ENCODE measurements at places on chromosomes 4 and X.
A peak's percentile ranks its signal among the peaks of the same experiment; 100 is the strongest.

- no peak for DNase-seq
These were observed 326.7 kb downstream of the GUCY2F start for GRCh38 chrX:109155161-109155560.

- no peak for DNase-seq
These were observed 17.9 kb downstream of the SMIM14 start for GRCh38 chr4:39620551-39621313.

DNA sequence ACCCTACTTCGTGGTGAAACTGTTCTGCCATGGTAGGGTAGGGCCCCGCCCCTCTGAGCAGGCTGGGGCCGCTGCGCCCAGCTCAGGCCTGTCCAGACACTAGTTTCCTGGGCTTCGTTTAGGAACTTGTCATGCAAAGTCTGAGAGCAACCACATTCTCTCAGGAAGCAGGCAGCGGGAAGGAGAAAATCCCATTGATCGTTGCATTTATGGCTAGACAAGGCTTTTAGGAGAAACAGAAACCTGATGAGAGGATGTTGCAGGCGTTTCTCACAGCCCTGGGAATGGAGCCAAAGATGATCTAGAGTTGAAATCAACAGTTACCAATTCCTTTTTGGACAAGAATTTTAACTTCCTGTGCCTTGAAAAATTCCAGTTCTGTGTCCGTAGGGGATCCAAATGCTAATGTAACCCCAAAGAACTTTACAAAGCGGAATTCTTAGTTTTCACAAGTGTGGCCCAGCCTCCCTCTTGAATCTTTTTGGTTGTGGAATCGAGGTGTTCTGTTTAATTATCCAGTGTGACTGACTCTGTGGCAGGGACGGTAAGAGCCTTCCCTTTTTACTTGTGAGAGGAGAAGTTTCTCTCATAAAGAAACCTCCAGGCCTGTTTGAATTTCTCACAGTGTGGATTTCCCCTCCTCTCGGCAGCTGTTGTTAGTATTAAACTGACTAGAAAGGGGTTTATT, 4.5 kb upstream of the CXCL9 start:
- no peak for DNase-seq

GRCh38 chrX:99777912-99778311, 632.2 kb downstream of the PCDH19 start:
- no peak for DNase-seq

DNA sequence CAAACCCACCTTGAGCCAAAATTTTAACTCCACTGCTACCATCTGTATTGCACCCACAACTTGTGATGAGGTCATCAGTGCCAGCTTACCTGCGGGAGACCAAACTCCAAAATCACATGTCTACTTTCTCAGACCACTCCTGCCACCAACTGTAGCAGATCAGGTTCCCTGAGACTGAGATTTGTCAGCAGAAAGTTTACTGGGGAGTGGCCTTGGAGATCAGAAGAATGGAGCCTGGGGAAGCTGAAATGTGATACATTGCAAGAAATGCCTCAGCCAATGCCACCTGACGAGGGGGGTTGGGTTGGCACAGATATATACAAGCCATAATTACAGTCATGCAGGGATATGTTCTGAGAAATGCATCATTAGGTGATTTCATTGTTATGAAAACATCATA, 19.1 kb downstream of the HAUS3 start:
- DNase-seq: no peak

GRCh38 chr4:89889289-89889688, 5.4 kb upstream of the MMRN1 start:
- no peak for DNase-seq

DNA sequence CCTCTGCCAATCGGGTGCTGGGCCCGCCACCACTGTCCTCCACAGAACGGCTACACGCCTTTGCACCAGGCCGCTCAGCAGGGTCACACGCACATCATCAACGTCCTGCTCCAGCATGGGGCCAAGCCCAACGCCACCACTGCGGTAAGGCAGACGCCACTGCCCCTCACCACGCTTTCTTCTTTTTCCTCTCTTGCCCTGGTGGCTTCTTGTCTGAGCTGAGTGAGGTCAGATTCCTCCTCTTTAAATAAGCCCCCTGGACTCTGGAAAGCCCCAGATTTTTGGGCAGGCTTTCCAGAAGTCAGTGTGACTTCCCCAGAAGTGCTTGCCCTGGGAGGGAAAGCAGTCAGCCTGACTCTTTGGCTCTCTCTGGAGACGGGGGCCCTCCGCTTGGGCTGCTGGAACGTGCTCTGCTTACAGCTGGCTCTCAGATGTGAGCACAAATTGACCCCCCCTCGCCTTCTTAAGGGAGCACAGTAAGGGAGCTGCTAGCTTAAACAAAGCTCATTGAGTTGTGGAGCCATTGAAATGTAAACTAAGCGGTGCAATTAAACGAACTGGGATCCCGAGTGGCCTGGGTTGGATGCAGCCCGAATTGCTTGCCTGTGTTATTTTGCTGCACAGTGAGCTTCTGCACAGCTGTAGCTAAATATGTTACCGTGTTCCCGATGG, 243.1 kb downstream of the ANK2 start:
- no peak for DNase-seq

- DNase-seq: no peak
These were observed 22.6 kb upstream of the GNRHR start for GRCh38 chr4:67776746-67777145.

GRCh38 chr4:90198086-90198847, 71.1 kb downstream of the CCSER1 start:
- no peak for DNase-seq

DNA sequence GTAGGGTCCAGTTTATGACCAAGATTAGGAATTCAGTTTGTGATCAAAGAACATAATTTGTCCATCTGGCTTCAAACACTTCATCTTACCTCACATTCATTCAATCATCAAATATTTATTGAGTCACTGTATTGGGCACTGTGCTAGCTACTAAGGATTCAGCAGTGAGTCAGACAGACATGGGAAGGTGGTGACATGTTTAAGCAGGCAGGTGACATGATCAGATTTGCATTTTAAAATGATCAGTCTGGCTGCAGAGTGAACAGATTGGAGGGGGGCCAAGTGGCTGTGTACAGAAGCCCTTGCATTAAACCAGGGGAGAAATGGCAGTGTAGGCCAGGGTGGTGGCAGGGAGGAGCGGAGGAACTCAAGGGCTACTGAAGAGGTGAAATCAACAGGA, 25.1 kb upstream of the APLN start:
- peak; percentile 53 for DNase-seq

DNA sequence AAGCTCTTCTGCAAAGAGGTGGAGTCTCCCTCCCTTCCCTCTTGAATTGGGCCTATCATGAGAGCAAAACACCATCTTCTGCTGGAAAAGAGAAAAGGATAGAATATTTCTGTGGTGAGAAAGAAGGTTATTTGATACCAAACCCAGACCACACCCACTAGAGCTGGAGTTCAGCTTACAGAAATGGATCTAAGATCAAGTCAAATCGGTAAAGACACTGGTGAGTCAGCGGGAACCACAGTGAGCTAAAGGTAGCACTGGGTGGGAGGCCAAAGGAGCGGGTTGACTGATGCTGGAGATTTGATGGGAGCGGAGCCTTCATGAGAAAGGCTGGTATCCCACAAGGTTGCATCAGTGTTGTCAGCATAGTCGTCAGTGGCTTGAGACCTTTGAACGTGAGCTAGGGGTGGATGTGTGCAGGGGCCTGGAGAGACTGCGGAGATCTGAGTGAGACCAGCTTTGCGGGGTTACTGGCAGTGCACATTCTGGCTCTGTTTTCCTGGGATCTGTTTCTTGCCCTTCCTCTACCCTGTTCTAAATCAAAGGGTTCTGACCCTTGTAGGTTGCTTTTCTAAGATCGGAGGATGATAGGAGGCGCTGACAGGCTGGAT, 106.4 kb upstream of the SCOC start:
- DNase-seq: no peak

DNA sequence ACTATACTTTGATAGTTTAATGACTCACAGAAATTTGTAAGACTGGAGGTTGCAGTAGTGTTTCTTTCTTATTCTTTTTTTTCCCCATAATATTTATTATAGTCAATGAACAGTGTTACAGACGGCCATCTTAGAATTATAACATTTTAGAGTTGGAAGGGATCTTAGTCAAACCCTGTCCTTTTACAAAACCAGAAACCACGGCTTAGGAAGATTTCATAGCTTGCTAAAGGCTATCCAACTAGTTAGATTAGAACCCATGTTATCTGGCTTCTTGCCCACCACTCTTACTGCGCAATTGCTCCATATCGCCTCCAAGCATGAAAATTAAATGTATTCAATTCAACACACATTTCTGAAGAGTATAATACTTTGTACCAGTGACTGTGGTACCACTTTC, 1.1 kb downstream of the XIAP start:
- peak; percentile 0 for DNase-seq

DNA sequence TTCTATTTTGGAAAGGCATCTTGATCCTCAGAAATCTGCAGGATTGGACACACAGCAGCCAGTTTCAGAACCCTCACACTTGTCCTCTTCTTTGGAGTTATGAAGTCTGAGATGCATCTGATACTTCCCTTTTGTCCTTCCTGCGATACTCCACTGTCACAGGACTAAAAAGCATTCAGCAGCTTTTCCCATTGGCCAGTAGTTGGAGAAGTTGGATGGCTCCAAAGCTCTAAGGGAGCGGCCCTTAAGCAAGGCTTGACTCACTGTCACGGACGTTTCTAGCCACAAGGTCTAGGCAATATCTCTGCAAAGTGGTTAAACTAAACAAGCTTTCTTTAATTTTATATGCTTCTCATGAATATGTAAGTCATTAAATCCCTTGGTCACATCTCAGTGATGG, 417.0 kb downstream of the AFF2 start:
- no peak for DNase-seq

- no peak for DNase-seq
These were observed 70.3 kb downstream of the ARL9 start for GRCh38 chr4:56575820-56576429.

- DNase-seq: no peak
These were observed 59.3 kb downstream of the FTHL17 start for GRCh38 chrX:31012509-31013025.

DNA sequence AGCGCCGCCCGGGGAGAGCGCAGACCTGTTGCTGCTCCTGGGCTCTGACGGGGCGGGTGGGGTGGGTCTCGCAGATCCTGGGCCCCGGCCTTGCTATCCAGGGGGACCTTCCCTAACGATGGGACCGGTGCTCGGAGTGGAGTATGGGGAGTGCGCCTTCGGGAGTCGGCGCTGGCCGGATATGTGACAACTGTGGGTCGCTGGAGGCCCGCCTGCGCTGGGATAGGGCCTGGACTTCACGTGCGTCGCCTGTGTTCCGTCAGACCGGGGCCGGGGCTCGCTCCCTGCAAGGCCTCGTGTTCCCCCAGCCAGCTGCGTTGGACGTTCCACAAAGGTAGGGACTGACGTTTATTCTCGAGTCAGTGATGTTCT, 1.3 kb downstream of the TBL1X start:
- peak; percentile 10 for DNase-seq

- no peak for DNase-seq
These were observed 42.4 kb upstream of the PABPC4L start for GRCh38 chr4:134243742-134244713.

DNA sequence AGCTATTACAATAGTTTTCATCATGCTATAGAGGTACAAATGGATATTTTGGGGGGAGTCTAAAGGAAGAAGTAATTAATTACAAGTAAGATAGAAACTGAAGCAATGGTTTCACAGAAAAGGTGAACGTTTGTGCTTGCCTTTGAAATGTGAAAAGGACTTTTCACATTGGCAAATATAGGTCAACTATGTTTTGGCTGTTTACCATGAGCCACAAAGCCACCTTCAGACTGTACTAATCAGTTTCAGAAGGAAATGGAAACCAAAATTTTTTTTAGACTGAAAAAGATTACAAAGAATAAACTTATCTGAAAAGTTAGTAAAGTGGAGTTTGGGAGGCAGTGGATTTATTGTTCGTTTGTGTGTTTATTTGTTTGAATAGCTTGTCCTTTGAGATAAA, 32.1 kb downstream of the SYTL5 start:
- DNase-seq: no peak

GRCh38 chrX:100819534-100819836, 706 bp upstream of the CSTF2 start:
- no peak for DNase-seq

- DNase-seq: no peak
These were observed 20.9 kb downstream of the HMGB3 start for GRCh38 chrX:151004085-151004484.

DNA sequence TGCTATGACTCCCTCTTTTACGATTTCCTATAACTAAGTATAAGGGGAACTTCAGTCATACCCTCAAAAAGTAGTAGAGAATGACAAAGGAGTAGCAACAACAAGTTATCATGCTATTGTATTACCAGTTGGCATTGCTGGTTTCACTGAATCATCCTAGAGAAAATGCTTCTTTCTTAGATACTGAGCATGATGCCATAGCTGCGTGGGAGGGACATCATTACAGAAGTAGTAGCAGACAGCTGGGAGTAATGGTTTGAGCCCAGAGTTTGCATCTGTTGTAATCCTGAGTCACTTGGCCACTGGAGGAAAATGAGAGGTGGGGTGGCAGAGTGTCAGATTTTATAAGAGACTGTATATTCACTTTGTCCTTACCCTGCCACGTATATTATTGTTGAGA, 38.6 kb downstream of the MTMR1 start:
- DNase-seq: no peak

- no peak for DNase-seq
These were observed 175.2 kb downstream of the IL13RA2 start for GRCh38 chrX:114842181-114842580.

DNA sequence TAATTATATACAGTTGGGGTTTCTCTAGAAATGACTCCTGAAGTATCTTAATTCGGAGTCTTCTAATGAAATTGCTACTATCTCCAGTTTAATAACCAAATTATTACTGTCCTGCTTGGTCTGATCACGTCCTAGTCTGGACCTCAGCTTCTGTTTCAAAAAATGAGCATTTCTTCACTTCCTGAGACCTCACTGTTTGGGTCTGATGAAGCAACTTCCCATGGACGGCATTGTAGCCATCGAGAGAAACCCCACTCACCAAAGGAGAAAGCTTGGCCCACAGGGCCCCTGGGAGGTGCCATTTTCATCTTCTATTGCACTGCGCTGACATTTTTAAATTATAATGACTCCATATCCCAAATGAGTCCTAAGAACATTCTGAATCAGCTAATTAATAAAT, 178.0 kb downstream of the MGST2 start:
- DNase-seq: no peak

DNA sequence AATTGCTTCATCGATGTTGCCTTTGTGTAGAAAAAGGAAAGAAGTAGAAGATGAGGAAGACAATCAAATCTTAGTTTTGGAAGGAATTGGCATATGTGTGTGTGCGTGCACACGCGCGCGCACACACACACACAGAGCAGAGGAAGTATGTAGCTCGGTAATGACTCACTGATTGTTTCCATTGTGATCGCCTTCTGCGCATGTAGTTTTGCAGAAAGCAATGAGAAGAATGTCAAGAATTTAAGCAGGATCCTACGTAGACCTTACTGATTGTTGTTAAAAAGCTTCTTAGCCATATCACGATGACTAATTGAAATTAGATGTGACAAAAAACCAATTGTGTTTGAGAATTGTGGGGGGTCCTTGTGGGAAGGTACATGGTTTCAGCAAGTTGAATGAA, 12.8 kb upstream of the LIMCH1 start:
- DNase-seq: no peak

- no peak for DNase-seq
These were observed 321.3 kb downstream of the RAB28 start for GRCh38 chr4:13162886-13163285.

All from NCI-H1092 (cell line).